ENCODE measurements at places on chromosomes 1 and 21.
A peak's percentile ranks its signal among the peaks of the same experiment; 100 is the strongest.

DNA sequence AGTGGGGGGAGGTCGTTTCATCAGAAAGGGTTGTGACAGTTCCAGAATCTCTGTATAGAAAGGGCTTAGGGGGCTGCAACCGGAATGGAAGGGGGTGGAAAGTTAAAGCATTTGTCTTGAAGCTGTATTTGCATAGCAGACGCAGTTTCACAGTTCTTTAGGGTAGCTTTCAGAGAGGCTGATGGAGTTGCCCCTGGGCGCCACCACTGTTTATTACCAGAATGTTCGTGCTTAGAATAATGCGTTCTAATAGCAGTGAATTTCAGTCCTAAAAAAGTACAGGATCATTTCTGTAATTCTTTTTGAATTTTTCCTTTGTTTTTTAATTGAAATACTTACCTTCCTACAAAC lies 1.3 kb downstream of the EXO1 start:
- DNase-seq, result no peak

- DNase-seq, result peak; percentile 25
Observed at GRCh38 chr1:22611530-22611947, 24.9 kb upstream of the C1QA start.

- no peak for DNase-seq
Observed at GRCh38 chr1:54279457-54279856, 79.5 kb downstream of the MRPL37 start.

DNA sequence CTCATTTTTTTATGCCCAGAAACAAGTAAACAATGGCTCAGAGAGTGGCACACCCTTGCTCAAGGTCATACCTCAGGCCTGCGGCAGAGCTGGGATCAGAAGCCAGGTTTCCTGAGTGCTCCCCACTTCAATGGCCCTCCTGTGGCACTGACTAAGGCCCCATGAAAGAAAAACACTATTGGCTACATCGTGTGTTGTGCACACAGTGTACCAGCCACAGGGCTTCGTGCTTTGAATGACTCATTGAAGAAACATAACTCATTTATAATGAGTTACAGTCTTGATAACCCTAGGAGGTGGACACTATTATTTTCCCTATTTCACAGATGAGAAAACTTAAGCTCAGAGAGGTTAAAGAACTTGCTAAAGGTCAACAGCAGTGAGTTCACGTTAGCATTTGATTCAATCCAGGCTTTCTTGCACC lies 91.2 kb downstream of the TRABD2B start:
- DNase-seq, result no peak

DNA sequence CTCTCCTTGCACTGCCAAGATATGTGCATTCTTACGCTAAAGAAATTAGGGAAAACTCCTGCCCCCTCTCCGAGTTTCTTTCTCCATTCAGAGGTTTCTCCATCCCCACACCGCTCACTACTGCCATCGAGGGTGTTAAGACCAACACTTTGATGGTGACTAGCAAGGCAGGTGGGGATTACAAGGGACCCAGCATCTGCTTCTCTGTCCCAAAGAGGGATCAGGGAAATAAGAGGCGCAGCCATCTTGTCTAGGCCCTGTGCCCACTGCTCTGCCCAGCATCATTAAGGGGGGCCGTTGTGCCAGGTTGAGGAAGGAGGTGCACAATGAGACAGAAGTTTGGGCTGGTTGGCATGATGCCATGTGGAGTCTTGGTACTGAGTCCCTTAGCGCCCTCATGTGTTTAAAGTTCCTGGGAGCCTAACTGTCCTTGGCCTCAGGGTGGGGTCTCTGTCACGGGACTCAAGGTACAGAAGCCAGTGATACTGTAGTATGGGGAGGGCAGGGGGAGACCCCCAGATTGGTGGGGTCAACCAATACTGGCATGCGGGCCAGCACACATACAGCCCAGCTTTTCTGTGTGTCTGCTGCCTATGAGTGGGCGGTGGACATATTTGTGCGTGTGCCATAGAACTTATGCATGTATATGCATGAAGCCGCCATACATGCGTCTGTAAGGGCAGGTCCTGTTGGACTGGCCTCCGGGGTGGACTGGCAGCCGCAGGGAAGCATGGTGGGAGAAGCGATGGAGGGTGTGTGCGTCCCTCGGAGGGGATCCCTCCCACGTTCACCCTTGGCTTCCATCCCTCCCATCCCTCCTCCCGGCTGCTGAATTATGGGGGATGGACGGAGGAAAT lies 5.5 kb downstream of the EFNA3 start:
- peak; percentile 62 for DNase-seq

GRCh38 chr1:233295237-233295974 lies at the start of gene PCNX2:
PCNX2 (minus strand) TSS chr1:233295725; CDS start chr1:233295478, 247 bp downstream.
- DNase-seq, result peak; percentile 86
